ENCODE measurements at places on chromosomes 3 and 15. TPM values are rescaled to one million over a fixed set of nuclear protein-coding genes. Genes with fewer than 3 reads are reported as not detected.

CCDC14 gene
- 10.8 TPM for total RNA-seq

LYZL4 gene
- not detected for total RNA-seq

NOX5 gene
- total RNA-seq: 1.0 TPM

PCLAF gene
- 33.3 TPM for total RNA-seq

IGF2BP2 gene
- total RNA-seq: 116 TPM

B3GALNT1 gene
- 9.4 TPM for total RNA-seq
